ENCODE measurements at places on chromosomes 5 and 9.
A peak's percentile ranks its signal among the peaks of the same experiment; 100 is the strongest.

DNA sequence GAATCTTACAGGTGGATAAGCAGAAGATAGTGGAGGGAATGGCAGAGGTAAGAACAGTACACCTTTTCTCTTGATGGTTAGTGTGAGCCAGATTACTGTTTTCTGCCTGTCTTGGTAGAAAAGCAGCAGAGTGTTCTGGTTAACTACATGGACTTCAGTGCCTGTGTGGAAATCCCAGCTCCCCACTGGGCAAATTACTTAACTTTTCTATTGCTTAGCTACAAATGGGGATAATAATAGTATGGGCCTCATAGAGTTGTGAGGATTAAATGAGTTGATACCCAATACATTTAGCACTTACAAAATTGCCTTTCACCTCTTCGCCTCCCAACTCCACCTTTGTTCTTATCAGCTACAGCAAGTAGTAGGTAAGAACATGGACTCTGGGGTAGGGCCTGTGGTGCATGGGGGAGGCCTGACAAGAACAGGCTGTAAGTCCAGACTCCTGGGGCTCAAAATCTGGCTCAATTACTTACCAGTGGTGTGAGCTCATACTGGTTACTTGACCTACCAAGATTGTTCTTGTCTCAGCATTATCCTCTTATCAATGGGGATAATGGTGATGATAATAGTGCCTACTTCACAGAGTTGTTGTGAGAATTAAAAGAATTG is 125.1 kb downstream of the LIFR start:
- DNase-seq = no peak

DNA sequence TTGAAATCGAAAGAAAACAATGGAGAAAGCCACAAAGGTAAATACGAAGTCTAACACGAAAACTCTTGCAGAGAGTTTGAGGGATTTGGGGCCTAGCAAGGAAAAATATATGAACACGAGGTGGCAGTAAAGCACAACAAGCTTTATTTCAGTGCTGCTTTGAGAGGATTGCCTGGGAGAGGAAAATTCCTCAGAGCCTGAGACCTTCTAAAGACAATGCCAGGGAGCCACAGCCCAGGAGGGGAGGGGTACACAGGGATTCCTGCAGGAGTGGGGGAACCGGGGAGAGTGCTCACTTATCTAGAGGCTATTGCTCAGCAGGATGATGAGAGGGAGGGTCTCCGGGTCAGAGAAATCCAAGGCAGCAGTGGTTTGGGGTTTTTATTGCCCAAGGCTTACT is 134.9 kb upstream of the ADCY2 start:
- peak; percentile 50 for DNase-seq

GRCh38 chr5:133354323-133355185 is 257.8 kb downstream of the FSTL4 start:
- no peak for DNase-seq

GRCh38 chr5:73387601-73388305 is 60.8 kb downstream of the FOXD1 start:
- DNase-seq = no peak

DNA sequence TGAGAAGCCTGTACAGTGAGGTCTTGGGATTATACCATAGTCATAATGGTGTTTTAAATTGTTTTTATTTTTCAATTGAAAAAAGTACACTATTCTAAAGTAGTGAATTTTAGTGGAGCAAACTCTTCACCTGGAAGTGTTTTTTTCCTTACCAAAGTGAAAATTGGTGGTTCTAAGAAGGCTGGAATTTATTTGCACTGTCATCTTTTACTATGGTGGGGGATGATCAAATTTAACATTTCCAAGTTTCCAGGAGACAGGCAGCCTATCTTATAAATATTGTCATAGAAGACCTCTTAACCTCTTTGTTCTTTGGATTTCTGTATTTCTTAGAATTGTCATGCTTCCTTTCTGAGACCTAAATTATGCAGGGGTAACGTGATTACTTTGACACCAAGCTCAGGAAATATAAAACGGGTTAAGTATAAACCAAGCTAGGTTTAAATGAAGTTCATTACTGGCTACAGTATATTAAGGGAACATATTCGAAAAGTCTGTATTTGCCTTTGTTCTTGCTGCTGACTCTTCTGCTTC is 20.2 kb downstream of the NDFIP1 start:
- no peak for DNase-seq

GRCh38 chr5:118791926-118792734 is 196.2 kb downstream of the DTWD2 start:
- peak; percentile 76 for DNase-seq

DNA sequence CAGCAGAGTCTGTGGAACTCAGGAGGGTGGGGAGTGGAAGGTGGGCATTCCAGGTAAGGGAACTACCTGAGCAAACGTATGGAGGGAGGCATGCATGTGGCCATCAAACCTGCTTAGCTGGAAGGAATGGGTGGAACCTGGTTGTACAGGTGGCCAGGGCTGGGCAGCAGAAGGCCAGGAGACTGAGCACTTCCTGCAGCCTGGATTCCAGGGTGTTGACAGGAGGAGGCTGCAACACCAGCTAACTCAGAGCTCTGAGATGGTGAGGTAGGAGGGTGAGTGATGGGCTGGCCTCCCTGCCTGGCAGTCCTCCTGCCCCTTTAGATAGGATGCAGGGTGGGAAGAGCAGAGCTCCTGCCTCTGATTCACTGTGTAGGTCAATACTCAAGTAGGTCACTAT is 92.5 kb upstream of the CPEB4 start:
- DNase-seq = no peak

GRCh38 chr9:123655681-123656423 is 274.1 kb downstream of the DENND1A start:
- no peak for DNase-seq

DNA sequence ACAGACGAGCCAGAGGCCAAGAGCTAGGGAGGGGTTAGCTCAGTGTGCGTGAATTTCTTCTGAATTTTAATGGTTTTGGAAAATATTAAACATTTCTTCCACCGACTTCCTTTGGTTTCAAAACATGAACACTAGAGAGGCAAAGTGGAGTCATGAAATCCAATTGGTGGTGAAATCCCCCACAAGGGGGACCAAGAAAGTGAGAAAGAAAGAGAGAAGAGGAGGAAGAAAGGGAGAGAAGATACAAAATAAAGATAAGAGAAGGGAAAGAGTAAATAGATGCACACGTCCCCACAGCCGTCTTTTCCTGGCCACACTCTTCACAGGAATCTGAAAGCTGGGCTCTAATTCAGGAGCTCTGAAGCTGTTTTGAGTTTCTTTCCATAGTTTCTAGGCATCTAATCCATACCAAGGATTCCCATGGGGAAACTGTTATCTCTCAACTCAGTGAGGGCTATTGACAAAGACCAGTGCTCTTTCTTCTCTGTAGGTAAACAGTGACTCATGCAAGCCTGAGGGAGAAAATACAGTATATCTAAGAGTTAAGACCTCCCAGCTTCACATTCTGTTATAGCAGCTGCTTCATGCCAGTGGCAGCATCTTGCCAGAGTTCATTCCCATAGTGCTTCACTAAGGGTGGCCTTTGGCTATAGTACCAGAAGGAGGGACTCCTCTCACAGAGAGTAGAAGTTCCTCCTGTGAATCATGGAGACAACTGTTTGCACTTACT is 115.8 kb upstream of the LIFR start:
- DNase-seq = peak; percentile 85

DNA sequence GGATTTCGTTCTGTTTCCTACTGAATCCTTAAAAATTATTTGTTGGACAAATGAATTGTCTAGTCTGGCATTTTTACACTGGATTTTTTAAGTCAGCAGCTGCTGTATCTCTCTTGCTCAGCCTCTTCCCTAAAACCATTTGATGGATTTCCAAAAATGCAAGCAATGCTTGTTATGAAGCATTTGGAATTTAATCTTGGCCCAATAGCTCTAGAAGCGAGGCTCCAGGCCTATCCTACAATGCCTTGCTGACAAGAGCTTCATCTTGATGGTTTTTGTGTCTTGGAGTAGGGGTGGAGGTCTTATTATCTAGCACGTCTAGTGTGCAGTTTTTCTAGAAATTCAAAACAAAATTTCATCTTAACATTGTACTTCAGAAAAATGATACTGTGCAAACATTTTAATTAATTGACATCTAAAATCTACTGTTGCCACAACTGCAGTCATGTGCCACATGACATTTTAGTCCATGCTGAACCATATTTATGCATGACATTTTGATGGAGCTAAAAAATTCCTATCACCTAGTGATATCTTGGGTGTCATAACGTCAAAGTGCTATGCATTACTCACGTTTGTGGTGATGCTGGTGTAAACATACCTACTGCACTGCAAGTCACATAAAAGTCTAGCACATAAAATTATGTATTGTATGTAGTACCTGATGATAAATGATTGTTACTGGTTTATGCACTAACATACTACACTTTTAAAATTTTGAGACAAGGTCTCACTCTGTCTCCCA is 5.9 kb upstream of the RAD23B start:
- DNase-seq = peak; percentile 81

DNA sequence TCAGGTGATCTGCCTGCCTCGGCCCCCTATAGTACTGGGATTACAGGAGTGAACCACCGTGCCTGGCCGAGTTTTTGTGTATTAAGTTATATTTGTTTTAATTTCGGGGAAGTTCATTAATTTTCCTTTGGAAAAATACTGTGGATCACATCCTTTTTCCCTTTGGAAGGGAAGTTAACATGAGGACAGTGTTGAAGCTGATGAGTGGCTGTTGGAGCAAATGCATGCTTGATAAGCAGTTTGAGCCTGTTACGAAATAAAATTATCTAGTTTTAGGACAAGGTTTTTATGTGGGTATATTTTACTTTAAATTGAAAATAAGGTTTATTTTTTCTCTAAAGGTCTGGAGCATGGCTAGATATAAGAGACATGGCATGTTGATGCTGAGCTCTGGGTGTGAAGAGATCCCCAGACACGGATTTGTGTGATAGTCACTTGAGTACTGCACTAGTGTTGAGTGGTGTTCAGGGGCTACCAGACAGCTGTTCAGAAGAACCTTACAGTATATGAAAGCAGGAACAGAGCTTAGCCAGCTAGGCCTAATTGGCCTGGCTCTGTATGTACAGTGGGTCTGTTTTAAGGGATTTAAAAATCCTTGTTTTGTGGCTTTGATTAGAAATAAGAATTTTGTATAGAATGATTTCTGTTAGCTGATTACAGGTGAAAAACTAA is 17.4 kb downstream of the LMNB1 start:
- no peak for DNase-seq

- DNase-seq = no peak
Measured at GRCh38 chr9:26132746-26133312, 454.6 kb upstream of the TUSC1 start.

- DNase-seq = no peak
Measured at GRCh38 chr5:179413086-179413690, 67.9 kb upstream of the ADAMTS2 start.

- DNase-seq = no peak
Measured at GRCh38 chr5:24623624-24624023, 21.2 kb downstream of the CDH10 start.

DNA sequence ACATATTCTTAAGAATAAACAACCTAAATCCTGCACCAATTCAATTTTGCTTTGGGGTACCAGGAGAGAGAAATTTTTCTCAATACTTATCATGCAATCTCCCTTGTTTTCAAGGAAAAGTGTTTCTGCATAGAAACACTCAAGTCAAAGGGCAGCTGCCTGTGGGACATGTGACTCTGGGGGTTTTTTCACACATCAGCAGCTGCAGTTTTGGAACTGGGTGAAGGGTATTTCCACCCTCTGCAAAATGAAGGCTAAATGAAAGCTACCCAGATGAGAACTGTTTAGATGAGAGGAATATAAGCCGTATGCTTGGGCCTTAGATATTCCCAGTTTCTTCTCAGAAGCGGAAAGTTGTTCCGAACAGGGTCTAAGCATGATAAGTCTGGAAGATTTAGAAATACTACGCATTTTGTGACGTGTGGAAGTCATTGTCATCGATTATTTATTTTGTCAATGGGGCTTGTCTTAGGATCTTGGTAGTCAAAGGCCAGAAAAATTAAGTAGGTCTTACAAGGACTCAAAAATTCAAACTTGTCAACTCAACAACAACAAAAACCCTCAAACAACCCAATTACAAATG is 64.3 kb upstream of the BOD1 start:
- DNase-seq = no peak

GRCh38 chr9:124590889-124591641 is 83.9 kb upstream of the NR5A1 start:
- no peak for DNase-seq

DNA sequence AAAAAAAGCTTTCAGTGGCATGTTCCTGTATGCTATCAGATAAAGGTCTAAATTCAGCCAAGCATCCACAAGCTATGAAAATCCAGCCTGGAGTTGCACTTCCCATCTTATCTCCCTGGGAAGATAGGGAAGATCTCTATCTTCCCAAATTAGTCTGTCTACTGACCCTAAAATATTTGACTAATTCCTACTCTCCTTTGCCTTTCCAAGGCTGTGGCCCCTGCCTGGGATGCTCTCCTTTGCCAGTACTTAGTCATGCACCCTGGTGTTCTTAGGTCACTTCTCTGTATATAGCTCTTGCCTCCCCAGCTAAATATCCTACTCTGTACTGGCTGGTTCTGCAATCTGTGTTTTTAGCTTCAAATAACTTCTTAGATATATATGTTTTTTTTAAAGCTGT is 44.0 kb upstream of the PLPP1 start:
- DNase-seq = no peak

- DNase-seq = no peak
Measured at GRCh38 chr5:75356719-75357118, 19.7 kb downstream of the HMGCR start.

DNA sequence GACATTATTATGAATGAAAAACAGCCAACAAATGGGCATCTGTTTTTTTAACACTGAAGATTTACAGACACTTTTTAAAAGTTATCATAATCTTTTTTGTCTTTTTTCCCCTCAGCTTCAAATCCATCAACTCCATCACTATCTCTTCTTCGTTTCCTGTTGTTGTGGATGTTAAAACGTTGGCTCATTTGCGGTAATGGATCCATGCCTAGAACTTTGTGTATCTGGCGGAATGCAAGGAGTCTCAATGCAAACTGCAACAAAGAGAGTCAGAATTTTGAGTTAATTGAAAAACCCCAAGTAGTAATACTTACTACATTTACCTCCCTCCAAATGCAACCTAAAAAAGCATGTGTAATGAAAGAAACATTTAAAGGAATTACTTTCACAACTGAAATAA is 42.9 kb upstream of the MTMR12 start:
- no peak for DNase-seq

DNA sequence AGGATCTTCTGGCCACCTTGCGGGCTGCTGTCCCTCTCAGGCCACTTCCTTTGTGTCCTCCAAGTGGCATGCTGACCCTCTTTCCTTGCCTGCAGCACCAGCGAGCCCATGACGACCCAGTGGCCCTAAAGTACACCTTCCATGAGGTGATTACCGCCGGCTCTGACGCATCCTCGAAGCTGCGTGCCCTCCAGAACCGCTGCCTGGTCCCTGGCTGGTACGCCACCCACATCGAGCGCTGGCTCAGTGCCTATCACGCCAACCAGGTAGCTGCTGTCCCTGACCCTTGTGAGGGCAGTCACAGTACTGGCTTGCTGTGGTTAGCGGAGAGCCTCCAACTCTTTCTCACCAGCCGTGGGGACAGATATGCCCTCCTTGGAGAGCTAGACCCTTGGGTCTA is 40.2 kb downstream of the NDST1 start:
- no peak for DNase-seq

GRCh38 chr9:92008041-92008440 is 58.0 kb upstream of the ROR2 start:
- DNase-seq = peak; percentile 37
